ENCODE measurements at places on chromosomes 16 and 17.

GRCh38 chr17:38430316-38430715 lies 2.1 kb downstream of the ARHGAP23 start:
- DNase-seq = peak; percentile 61

DNA sequence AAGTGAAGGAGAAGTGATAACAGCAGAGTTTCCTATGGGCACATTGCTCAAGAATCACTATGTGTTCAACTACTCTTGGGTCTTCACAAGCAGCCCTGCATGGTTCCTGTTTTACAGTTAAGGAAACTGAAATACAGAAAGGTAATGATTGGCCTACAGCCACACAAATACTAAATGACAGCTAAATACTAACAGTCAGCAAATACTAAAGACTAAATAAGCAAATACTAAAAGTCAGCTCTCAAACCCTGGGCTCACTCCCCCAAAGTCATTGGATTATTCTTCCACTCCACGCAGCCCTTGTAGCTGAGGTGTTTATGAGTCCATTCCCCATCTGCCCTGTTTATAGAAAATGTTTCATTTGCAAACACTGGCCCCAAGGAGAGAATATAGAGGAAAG lies 372.7 kb upstream of the CDH11 start:
- DNase-seq = no peak

- DNase-seq = no peak
These were observed 48.0 kb downstream of the SMPD3 start for GRCh38 chr16:68400083-68400923.

DNA sequence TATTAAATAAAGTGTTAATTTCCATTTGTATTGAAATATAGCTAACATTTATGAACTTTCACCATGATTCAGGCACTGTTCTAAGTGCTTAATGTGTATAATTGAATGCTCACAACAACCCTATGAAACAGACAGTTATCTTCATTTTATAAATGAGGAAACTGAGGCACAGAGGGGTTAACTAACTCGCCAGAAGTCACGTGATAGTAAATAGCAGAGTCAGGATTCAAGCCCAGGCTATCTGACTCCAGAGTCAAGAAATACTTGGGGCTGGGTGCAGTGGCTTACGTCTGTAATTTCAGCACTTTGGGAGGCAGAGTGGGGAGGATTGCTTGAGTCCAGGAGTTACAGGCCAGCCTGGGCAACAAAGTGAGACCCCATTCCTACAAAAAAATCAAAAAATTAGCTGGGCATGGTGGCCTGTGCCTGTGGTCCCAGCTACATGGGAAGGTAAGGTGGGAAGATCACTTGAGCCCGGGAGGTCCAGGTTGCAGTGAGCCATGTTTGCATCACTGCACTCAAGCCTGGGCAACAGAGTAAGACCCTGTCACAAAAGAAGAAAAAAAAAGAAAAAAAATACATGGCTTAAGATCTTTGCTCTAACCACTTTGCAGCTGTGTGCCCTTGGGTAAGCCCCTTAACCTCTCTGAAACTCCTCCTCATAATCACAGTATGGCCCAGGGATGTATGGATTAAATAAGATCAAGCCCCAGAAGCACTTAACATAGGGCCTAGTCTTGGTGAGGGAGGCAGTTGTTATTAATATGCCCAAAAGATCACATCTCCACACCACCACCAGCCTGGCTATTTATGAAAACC lies 29.0 kb downstream of the WSB1 start:
- DNase-seq = no peak

DNA sequence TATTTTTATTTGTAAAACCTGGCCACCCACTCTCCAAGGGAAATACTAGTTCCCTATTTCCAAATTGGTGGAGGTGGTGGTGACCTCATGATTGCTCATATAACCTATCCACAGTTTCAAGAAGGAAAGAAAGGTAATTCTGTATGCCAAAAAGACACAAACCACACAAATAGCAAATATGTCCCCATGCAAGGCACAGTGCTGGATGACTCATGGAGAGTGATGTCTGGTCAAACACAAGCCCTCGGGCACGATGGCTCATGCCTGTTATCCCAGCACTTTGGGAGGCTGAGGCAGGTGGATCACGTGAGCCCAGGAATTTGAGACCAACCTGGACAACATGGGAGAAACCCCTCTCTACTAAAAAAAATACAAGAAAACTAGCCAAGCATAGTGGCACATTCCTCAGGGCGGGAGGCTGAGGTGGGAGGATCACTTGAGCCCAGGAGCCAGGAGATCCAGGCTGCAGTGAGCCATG lies 64.2 kb downstream of the GNA13 start:
- peak; percentile 34 for DNase-seq

GRCh38 chr16:14284371-14284770 lies 213.3 kb downstream of the MRTFB start:
- no peak for DNase-seq

DNA sequence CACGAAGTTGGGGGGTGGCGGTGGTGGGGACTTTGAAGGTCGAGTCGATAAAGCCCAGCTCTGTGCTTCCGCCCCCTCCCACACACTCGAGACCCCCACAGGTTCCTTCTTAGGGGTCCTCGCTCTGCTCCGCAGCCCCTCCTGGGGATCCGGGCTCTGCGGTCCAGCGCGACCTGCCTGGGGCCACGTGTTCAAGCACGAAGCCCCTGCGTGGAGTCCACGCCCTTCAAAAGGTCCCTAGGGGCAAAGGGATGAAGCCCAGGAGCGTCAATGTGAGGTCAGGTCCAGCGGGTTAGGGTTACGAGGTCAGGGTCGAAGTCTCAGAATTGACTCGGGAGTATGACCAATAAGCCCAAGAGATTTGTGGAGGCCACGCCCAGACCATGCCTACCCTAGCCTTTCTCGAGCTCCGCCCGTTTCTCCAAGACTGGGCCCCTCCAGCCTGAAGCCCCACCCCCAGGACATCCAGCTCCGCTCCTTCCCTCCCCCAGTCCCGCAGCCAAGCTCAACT lies 786 bp upstream of the CACNA1G start:
- peak; percentile 61 for DNase-seq

GRCh38 chr17:4808378-4808767 lies 1.4 kb downstream of the PLD2 start:
- no peak for DNase-seq

- DNase-seq = no peak
These were observed 724 bp downstream of the MVP start for GRCh38 chr16:29820730-29821642.

GRCh38 chr17:44593156-44593555 lies 35.9 kb downstream of the FZD2 start:
- DNase-seq = no peak

Data from fibroblast of villous mesenchyme (primary cell).